Activated CD4-positive, alpha-beta memory T cell treated with anti-CD3 and anti-CD28 coated beads, Interleukin-2, amount 10 ng/mL, durations not matched to agents 7 days and 5 days (primary cell): ENCODE measurements at places on chromosomes 6 and 20. TPM values are rescaled to one million over a fixed set of nuclear protein-coding genes. Genes with fewer than 3 reads are reported as not detected.

Gene FAM83B
- total RNA-seq: not detected

GRCh38 chr6:2482773-2483172, 237.4 kb upstream of the GMDS start:
- DNase-seq: no peak

Gene GMDS
- 24.7 TPM for total RNA-seq

DNA sequence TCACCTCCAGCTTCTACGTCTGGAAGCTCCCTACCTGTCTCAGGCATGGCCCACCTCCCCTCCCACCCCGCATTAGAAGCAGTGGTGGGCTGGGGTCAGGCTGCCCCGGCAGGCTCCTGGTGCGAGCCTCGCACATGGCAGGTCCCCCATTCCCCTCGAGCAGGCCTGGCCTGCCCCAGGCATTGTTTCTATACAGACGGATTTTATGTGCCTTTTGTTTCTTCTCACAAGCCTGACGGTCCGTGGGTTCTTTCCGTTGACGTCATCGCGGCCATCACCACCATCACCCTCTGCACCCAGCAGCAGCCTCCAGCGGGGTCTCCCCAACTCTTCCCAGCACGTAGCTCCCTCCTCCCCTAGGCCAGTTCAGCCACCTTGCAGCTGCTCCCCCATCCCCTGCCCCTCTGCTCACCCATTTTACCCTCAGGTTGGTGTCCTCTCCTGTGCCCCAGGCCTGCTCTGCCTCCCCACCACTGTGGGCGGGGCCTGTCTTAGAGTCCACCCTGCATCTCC, 4.6 kb downstream of the CST7 start:
- DNase-seq: no peak

DNA sequence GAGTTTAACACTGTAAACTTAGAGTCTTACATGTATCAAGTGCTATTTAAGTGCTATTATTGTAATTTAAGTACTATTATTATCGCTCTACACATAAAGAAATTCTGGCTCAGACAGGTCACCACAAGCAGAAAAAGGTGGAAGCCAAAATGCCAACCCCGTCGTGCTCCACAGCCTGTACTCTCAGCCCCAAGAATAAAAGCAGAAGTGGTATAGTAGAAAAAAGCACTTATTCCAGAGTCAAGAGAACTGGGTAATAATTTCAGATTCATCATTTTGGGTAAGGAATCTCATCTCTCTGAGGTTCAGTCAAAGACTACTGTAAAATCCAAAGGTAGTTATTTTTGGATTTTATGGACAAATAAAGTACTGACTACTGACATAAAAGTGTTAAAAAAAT, 943 bp downstream of the ZUP1 start:
- DNase-seq: no peak
